K562 (cell line): ENCODE measurements at places on chromosomes 13 and 19. TPM values are rescaled to one million over a fixed set of nuclear protein-coding genes. Genes with fewer than 3 reads are reported as not detected.

DNA sequence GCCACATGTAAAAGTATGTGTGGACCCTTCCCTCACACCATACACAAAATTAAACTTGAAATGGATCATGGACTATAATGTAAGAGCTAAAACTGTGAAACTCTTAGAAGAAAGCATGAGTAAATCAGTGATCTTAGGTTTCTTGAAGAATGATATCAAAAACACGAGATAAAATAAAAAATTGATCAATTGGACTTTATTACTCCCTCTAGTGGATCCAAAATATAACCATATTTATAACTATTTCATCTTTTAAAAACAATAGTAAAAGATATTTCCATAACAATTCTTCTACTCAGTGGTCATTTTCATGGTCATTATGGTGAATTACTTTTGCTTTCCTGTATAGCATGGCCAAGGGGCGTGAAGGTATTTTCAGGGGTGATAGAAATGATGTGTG is 174.6 kb upstream of the LSM14A start:
- DNase-seq = no peak

DNA sequence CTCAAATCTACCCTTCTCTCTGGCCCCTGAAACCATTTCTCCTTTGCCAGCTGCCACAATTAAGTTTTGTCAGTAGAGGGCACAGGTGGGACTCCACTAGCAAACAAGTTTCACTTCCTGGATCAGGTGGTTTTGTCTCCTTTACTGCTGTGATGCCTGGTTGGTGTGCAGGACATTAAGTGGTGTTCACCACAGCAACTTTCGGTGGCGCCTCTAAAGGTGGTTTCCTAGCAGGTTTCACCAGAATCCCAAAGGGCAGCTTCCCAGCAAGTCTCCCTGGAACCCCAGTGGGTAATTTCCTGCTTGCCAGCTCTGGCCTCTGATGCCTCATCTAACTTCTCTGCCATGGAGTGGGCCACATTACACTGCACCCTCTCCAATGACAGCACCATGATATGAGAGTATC is 16.6 kb downstream of the MED4 start:
- no peak for DNase-seq

The ZNF99 gene
- not detected in 2 replicates for polyA plus RNA-seq

GRCh38 chr13:34250151-34250670 is 432.3 kb downstream of the RFC3 start:
- DNase-seq = no peak

The COMP gene
- polyA plus RNA-seq = not detected in 2 replicates

GRCh38 chr19:52786078-52786463 is 520 bp downstream of the ZNF600 start:
- peak; percentile 13 for DNase-seq
